Muscle of arm (tissue), 14 donors: ENCODE measurements at places on chromosomes 3 and 15. TPM values are rescaled to one million over a fixed set of nuclear protein-coding genes. Genes with fewer than 3 reads are reported as not detected.

EIF5A2 gene
- 5.7 TPM for polyA plus RNA-seq

NGRN gene
- polyA plus RNA-seq = 84.2 TPM

DNA sequence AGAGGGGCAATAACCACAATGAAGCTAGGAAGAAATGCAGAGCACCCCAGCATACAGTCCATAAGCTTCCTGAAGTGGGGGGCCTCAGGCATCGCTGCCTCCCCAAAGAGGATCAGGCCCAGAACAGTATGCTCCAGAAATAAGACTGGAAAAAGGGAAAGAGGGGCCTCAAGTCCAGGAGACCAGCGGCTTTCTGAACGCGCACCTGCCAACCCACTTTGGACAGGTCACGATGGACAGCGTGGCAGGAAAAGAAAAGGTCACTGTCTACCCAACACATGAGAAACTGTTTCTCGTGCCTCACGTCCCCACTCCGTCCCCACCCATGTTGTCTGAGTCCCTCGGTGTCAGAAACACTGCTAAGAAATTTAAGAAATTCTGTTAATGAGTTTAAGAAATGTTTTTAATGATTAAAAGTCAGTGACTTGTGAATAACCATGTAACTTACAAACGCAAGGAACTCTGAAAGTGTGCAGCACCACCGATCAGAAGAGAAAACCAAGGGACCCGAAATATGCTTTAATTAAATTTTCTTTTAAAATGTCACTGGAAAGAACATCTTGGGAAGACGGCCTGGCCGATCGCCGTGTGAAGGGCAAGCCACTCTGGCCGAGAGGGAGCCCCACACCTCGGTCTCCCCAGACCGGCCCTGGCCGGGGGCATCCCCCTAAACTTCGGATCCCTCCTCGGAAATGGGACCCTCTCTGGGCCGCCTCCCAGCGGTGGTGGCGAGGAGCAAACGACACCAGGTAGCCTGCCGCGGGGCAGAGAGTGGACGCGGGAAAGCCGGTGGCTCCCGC, 1.7 kb upstream of the PPARG start:
- DNase-seq = no peak

- no peak for DNase-seq
These were observed 14.5 kb upstream of the RNU6-1 start for GRCh38 chr15:67854358-67854757.

DNA sequence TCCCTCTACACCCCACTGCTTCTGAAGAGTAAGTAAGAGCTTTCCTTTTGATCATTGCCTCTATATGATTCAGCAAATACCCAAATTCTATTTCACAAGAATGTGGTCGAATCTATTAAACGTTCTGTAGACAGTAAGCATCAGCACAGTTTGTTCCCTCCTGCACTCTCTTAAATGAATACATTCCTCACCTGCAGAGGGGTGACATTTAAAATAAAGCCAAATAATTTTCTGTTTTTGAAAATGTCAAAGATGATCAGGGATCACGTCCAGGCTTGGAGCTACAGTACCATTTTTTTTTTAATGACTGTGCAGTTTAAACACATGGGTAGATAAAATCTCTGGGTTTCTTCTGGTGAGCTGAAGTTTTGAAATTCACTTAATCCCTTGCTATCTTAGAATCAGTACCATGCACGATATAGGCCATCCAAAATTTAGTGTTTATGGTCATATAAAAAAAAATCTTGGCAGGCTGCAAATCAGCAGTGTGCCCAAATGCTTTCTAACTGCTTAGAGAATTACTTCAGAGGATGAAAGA, 12.8 kb downstream of the PYDC2 start:
- no peak for DNase-seq

IL17RD gene
- polyA plus RNA-seq = 25.4 TPM

DNA sequence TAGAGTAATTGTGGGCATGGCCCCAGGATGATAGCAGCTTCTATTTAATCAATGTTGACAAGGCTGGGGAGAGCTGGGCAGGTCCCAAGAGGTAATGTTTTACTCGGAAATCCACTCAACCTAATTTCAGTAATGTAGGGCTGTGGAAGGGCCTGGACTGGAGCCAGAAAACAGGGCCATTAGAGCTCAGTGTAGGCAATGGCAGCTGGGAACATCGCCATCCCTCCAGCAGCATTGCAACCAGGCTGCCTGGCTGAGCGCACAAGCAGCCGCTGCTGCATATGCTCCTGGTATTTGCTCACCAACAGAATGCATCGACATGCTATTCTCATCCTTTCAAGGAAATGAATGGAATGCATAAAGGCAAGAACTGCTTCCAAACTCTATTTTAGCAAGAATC, 90.0 kb downstream of the GAP43 start:
- no peak for DNase-seq

DNA sequence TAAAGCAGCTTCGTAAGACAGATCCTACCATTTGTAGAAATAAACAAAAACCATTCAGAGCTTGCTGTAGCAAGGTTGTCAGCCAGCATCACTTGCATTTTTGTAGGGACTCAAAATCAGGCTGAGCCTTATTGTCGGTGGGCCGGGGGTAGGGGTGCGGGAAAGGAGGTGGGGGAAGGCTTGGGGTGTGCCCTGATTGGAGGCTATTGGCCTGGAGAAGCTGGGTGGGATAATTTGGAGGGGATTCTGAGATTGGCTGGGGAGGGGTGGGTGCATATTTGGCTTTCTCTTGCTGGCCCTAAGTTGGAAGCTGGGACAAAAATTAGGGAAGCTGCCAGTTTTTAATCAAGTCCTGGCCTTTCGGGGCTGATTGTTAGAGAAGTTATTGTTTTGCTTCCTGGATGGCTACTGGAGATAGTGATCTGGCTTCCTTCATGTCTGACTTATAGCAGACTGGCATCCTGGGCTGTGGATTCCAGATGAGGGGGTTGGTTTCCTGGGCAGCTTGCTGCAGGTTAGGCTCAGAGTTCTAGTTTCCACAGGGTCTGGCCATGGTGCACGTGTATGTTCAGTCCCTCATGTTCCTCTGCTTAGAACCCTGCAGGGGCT, 22.8 kb downstream of the STOML1 start:
- DNase-seq = no peak

- DNase-seq = no peak
These were observed 49.3 kb downstream of the SSUH2 start for GRCh38 chr3:8595252-8595651.

DNA sequence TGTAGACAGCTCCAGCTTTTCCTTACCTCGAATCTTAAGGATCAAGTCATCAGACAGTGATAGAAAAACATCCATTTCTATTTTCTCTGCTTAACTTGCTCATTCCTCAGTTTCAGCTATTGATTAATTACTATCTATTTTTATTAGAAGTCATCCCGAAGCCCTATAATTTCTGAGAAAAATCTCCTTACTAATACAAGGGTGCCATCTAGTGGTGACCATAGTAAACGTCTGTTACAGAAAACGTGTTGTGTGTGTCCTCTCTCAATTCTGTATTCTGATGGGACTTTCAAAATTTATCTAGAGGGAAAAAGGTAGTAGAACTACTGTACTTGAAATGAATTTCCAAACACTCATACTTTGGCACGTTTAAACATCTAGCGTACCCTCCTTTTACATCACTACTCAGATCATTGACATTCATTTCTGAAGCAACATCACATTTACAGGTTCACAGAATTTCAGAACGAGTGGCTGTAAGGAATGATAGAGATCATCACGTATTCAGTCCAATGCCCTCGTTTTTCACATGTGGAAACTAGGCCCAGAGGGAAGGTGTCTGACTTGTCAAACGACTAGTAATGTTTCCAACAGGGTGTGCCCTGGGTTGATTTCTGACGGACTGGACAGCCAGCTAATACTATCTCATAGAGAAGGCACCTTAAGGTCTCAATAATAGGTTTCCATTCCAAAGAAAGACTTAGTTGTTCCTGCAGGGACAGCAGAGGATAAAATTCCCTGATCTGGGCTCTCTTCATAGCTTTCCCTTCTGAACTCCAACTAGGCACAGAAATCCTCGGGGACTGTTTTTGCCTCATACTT, 25.6 kb downstream of the HACD2 start:
- peak; percentile 50 for DNase-seq

GRCh38 chr3:124699051-124699450, 31.2 kb upstream of the UMPS start:
- no peak for DNase-seq

C3orf49 gene
- not detected for polyA plus RNA-seq

DNA sequence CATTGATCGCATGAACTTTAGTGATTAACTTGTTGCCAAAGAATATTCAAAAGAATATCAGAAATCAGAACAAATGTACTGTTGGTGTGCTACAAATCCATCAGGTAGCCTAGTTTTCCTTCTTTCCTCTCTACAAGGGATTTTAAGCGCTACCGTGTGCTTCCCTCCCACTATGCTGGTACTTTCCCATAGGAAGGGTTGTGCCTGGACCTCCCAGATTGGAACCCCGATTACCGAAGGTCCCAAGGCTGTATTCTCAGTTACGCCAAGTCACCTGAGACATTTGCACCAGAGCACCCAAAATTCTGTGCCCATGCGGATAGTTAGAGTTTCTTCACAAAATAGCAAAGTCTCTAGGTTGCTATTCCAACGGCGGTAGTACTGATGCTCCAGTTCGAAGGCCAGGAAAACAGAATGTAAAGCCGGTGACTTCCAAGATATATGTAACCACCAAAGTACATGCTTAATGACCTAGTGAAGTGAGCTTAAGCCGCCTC, 23.4 kb upstream of the GATM start:
- no peak for DNase-seq

- no peak for DNase-seq
These were observed 8.8 kb downstream of the EAF1 start for GRCh38 chr3:15436246-15436645.

DNA sequence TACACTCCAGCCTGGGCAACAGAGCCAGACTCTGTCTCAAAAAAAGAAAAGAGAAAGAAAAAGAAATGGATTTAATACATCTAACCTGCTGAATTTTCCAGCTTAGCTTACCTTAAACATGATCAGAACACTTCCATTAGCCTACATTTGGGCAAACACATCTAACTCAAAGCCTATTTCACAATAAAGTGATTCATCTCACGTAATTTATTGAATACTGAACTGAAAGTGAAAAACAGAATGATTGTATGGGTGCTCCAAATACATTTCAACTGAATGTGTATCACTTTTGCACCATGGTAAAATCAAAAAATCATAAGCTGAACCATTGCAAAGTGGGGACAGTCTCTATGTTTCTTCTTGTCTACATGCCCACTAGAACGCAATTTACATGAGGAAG, 9.0 kb downstream of the PIK3R4 start:
- no peak for DNase-seq

- no peak for DNase-seq
These were observed 65.2 kb upstream of the TRA2B start for GRCh38 chr3:186002884-186003472.

GRCh38 chr3:78994174-78995027, 773.4 kb downstream of the ROBO1 start:
- DNase-seq = no peak

CILP gene
- 20.2 TPM for polyA plus RNA-seq

CHL1 gene
- polyA plus RNA-seq = not detected

DNA sequence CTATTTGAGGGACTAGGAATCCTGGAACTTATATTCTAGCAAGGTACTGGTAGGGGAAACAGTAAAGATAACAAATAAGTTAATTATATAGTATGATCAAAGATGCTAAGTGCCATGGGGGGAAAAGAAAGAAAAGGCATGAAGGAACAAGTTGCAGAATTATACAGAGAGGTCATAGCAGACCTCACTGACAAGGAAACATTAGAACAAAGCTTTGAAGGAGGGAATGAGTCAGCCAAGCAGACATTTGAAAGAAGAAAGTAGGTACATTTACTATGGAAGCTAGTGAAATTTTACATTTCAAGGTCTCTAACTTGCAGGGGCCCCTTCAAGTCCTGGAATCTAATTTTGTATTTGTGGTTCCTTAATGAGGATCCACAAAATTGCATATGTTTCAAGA, 57.2 kb upstream of the TIPARP start:
- DNase-seq = no peak

CLSTN2 gene
- 5.7 TPM for polyA plus RNA-seq

GUCA1C gene
- polyA plus RNA-seq = not detected

- DNase-seq = peak; percentile 37
These were observed 237.0 kb downstream of the UACA start for GRCh38 chr15:70526221-70526973.

DNA sequence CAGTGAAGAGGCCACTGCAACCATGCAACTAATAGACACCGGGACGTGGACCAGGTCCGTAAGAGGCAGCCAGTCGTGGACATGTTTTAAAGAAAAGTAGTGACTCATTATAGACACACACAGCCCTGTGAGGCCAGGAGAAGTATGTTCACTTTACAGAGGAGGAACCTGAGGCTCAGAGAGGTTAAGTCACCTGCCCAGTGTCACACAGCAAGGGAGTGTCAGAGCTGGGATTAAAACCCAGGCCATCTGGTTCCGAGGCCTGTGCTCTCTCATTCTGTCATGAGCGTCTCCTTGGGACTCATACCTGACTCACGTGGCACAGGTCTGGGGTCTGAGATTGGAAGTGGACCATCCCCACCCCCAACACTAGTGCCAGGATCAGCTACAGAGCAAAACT, 28.1 kb upstream of the GRIP2 start:
- no peak for DNase-seq

FAM81A gene
- 2.1 TPM for polyA plus RNA-seq

DNA sequence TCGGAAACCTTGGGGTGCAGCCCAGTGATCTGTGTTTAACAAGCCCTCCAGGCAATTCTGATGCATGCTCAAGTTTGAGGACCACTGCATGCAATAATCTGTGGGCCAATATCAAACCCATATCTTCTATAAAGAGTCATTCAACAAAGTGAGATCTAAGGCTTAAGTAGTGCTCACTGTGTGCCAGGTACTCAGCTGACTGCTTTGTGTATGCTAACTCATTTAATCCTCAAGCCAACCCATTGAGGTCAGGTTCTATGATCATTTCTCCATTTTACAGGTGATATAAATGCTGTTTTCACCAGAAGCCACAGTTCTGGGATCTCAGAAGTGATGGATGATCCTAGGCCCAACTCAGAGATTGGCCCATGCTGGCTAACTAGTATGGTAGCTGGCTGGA, 101.7 kb downstream of the SMAD6 start:
- DNase-seq = no peak

PPP2R3A gene
- polyA plus RNA-seq = 73.4 TPM

DNA sequence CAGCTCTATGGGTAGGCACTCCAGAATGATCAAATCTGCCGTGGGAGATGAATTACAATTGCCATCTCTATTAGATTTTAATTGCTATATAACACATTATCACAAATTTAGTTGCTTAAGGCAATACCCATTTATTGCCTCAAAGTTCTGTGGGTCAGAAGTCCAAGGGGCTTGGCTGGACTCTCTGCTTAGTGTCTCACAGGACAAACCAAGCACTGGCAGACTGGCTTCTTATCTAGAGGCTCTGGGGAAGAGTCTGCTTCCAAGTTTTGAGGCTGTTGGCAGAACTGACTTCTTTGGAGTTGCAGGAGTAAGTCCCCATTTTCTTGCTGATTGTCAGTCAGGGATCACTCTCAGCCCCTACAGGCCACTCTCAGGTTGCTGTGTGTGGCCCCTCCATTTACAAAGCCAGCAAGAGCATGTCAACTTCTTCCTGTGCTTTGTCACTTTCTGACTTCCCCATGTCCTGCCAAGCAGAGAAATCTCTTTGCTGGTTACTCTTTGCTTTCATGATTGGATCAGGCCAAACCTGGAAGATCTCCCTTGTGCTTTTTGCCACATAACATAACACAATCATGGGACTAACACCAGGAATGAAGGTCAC, 93.5 kb upstream of the PRICKLE2 start:
- DNase-seq = no peak

GRCh38 chr15:92733934-92734521, 78.5 kb upstream of the FAM174B start:
- peak; percentile 54 for DNase-seq

- DNase-seq = peak; percentile 20
These were observed 611.5 kb downstream of the AGBL1 start for GRCh38 chr15:86691091-86691663.

GRCh38 chr15:81341351-81341750, 17.4 kb upstream of the STARD5 start:
- DNase-seq = no peak

CAND2 gene
- 40.8 TPM for polyA plus RNA-seq
